Stimulated activated CD4-positive, alpha-beta T cell treated with anti-CD3 and anti-CD28 coated beads, Interleukin-15, amount 100 ng/mL, for 48 hours (primary cell): ENCODE measurements at places on chromosomes 11 and 22.
A peak's percentile ranks its signal among the peaks of the same experiment; 100 is the strongest.

- DNase-seq: no peak
These were observed 28.4 kb upstream of the PAMR1 start for GRCh38 chr11:35553831-35554230.

DNA sequence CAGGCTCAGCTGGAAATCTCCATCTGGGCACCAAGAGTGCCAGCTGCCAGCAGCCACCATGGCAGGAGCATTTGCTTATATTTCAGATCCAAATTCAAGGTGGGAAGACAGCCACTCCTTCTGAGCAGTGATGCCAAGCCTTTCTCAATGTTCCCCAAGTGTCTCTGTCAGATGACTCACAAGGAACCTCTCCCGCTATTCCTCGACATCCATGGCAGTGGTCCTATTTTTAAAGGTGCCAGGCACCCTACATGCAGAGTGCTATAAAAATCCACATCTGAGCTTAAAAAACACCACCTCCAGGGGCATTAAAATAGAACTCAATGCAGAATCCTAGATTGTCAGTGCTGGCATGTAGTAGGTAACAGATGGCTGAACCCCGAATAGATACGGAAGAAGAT is 112.1 kb downstream of the SLC1A2 start:
- DNase-seq: no peak

DNA sequence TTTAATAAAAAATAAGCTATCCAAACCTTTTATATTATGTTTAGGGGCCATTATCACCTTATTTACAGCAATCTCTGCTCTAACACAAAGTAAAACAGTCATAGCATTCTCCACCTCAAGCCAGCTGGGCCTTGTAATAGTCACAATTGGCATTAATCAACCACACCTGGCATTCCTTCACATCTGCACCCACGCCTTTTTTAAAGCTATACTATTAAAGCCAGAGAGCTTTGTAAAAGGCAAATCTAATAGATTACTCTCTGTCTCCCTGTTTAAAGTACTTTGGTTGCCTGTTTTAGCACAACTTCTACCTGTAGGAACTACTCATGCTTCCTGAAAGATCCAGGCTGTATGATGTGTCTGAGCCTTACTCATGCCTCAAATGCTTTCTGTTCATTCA is 113.1 kb downstream of the CSNK2A3 start:
- DNase-seq: no peak

DNA sequence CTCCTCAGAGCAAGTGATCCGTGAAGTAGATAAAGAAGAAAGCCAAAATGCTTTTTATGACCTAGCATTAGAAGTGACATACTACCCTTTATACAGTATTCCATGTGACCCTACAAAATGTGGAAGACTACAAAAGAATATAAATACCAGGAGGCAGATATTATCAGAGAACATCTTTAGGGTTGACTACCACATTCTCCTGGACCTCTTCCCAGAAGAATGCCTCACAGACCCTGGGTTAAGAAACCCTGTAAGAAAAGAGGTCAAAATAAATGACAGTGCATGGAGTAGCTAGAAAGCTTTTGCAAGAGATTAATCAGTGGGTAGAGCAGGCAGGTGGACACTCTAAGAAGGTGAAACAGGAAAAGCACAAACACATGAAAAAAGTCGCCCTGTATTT is 69.2 kb downstream of the FANCF start:
- DNase-seq: no peak

DNA sequence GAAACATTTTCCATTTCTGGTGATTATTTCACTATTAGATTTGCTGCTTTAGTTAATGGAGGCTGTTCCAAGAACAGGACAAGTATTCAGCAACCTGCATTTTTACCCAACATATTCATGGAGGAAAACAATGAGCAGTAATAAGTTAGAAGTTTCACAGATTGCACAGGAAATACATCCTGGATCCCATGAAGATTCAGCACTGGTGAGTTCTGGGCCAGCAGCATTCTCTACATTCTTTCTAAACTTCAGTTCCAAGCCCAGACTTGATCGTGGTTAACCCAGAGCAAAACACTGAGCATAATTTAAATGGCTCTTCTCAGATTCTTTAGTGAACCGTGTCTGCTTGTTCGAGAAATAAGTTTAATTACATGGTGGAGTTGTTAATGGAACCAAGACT is 3.8 kb downstream of the FJX1 start:
- DNase-seq: no peak

DNA sequence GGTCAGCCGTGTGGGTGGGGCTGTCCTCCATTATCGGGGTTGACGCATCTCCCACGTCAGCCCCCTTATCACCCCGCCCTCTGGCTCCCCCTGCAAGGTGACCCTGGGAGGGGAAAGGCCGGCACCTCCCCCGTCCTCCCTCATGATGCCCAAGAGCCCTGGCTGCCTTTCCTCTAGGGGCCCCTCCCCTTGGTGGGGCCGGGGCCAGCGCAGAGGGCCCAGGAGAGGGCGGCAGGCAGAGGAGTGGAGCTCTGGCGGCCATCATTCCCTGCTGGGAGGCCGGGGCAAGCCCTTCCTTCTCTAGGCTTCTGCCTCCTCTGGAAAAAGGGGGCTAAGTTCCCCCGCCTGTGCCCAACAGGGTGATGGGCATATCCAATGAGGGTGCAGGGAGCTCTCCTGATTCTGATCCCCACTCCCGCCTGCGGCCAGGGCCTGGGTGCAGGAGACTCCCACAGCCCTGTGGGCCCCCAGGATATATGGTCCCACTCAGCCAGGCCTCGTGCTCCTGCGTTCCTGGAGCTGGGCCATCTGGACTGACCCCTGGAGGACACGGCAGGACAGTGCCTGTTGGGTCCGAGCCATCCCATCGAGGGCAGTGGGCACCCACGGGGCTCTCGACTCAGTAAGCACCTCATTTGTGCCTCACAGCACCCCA is 12.3 kb downstream of the MYRF start:
- DNase-seq: no peak

GRCh38 chr11:76769645-76770586 is 13.2 kb upstream of the TSKU start:
- no peak for DNase-seq

DNA sequence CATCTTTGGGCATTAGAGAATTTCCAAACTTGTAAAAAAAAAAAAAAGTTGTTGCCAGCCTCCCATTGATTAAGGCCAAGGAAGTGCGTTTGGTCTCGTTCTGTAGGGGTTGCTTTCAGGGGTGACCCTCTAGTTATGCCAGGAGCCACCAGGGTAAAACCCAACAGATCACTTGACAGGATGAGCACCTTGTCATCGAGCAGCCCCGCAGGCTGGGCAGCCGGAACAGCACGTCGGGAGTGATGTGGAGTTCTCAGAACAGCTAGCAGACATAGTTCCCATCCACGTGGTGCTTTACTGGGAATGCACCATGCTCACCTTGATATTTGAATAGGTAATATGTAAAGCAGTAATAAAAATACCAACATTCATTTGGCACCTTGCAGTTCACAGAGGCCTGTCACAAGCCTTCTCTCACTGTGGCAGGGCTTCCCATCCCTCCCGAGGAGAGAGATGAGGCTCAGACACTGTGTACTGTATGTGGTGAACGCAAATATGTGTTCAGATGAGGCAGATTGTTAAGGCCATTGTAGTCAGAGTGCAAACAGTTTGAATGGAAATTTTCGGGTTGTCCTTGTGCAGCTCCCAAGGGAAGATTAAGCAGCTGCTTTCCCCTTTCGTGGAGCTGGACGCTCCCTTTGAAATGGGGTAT is 70.9 kb upstream of the SORL1-AS1 start:
- DNase-seq: no peak

- DNase-seq: no peak
These were observed 26.0 kb downstream of the CELSR1 start for GRCh38 chr22:46511151-46512038.

GRCh38 chr11:125330462-125331325 is 165.4 kb downstream of the FEZ1 start:
- DNase-seq: no peak

GRCh38 chr11:66983275-66983924 is 8.3 kb downstream of the C11orf86 start:
- no peak for DNase-seq

DNA sequence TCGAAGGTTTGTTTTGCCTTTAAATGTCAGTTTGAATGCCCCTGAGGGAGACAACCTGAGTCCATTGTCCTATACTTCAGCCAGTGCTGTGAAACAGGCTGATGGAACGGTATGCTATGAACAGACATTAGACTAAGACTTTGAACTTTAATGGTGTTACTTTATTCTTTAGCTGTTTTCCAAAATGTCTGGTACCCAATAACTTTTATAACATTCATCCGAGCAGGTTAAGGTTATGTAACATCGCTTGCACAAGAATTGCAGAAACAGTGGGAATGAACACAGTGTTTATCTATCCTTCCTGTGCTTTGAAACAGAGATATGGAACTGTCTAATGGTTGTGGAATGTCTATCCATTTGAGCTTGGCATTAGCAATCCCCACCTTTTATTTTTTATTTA is 12.5 kb upstream of the PTS start:
- DNase-seq: no peak

DNA sequence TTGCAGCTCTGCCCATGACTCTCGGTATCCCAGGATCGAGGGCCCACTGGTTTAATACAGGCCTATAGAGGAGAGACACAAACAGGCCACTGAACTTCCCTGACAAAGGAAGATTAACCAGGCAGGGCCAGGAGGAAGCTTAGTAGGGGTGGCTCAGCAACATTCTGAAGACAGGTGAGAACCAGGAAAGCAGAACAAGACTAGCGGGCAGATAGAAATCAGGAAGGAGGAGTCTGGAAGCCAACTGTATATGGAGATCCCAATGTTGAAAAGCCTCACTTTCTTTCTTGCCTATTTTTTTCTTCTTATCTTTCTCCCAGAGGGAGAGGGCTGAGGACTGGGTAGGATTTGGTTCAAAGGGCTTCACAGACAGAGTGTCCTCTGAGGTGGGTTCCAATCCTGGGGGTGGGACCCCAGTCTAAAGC is 5.4 kb downstream of the PI4KA start:
- DNase-seq: no peak

DNA sequence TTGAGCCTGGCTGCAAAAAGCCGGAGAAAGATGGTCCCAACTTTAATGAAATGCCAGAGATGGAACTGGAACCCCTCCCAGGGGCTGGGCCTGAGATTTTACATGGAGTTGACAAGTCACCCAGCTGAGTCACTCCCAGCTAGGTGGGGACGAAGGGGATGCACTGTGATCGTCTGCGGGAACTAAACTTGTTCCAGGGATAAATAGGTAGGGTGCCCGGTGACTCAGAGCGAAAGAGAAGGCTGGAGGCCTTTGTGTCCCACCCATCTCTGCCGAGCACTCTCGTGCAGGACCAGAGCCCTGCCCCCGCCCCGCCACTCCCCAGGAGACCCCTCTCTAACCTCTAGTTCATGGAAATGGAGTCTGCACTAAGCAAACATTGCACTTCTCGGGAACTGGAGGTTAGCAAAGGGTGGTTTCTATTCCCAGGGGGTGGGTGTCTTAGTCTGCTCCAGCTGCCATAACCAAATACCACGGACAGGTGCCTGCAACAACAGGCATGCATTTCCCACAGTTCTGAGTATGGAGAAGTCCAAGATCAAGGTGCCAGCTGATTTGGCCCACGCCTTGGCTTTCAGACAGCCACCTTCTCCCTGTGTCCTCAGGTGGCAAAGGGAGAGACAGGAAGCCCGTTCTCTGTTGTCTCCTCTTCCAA is 60.7 kb upstream of the FADD start:
- DNase-seq: no peak

- no peak for DNase-seq
These were observed 2.5 kb downstream of the SELENOM start for GRCh38 chr22:31104869-31105268.

- no peak for DNase-seq
These were observed 916.3 kb downstream of the TBC1D22A start for GRCh38 chr22:47678636-47679287.

DNA sequence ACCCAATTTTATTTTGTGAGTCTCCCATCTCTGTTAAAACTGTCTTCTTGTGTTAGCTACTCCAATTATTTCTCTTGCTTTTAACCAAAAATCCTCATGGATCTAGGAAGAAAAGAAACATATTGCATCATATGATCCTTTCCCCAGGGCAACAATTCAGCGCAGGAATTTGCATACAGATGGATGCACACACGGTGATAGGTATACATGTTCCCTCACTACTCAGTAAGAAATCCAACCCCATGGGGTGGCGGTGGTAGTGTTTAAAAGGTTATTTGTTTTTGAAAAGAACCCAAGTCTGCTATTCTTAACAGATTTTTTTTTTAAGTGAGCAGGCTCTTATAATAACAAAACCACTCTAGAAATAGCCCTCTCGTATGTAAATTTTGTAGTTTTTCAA is 4.2 kb upstream of the SYN3 start:
- DNase-seq: no peak

- DNase-seq: no peak
These were observed 144.6 kb downstream of the SNX19 start for GRCh38 chr11:130771708-130772107.

GRCh38 chr22:17974703-17975372 is 49.5 kb downstream of the MICAL3 start:
- DNase-seq: peak; percentile 25

DNA sequence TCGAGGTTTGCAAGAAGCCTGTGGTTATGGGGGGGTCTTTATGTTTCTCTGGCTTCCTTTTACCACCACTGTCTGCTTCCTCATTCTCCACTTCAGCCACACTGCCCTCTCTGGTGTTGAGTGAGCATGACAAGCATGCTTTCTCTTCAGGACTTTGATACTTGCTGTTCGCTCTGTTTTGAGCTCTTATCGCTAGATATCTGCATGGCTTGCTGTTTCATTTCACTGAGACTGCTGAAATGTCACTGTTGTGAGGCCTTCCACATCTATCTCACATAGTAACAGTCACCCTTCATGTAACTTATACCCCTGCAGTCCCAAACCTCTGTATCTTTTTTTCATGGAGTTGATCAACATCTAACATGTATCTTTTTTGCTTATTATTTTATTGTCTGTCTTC is 59.8 kb downstream of the TMEM135 start:
- no peak for DNase-seq

DNA sequence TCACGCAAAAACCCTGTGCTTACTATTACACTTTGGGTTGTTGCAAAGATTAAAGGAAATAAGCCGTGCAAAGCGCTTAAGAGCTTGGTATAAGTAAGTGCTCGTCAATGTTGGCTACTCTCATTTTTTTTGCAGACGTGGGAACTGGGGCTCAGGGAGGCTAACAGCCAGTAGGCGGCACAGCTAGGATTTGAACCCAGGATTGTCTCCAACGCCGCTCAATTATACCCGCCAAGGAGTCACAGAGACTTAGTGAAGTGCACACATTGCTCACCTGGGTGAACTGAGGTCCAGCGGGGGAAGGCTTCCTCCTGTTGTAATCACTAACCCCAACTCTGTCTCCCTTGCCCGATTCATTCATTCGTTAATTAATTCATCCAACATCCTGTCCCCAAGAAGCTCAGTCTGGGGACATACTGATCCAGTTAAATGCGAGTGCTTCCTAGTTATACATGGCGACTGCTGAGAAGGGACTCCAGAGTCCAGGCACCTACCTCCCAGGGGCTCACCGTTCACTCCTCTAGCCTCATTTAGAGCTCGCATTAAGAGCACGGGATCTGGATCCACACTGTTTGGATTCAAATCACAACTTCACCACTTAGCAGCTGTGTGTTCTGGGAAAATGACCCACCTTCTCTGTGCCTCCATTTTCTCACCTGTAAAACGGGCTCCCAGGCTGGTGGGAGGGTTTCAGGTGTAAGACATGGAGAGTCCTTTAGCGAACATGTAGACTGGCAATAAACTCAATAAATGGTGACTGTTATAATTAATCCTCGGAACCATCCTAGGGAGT is 838 bp upstream of the MTFP1 start:
- DNase-seq: no peak

- no peak for DNase-seq
These were observed 33.6 kb upstream of the OR4B1 start for GRCh38 chr11:48182860-48183526.
